Mucosa of descending colon (tissue), 3 donors: ENCODE measurements at places on chromosomes 7 and 10. TPM values are rescaled to one million over a fixed set of nuclear protein-coding genes. Genes with fewer than 3 reads are reported as not detected.

CREB5 gene
- total RNA-seq = 1.9 TPM

- peak; percentile 29 for DNase-seq
These were observed 222.0 kb downstream of the MAD1L1 start for GRCh38 chr7:2010551-2011265.

DNA sequence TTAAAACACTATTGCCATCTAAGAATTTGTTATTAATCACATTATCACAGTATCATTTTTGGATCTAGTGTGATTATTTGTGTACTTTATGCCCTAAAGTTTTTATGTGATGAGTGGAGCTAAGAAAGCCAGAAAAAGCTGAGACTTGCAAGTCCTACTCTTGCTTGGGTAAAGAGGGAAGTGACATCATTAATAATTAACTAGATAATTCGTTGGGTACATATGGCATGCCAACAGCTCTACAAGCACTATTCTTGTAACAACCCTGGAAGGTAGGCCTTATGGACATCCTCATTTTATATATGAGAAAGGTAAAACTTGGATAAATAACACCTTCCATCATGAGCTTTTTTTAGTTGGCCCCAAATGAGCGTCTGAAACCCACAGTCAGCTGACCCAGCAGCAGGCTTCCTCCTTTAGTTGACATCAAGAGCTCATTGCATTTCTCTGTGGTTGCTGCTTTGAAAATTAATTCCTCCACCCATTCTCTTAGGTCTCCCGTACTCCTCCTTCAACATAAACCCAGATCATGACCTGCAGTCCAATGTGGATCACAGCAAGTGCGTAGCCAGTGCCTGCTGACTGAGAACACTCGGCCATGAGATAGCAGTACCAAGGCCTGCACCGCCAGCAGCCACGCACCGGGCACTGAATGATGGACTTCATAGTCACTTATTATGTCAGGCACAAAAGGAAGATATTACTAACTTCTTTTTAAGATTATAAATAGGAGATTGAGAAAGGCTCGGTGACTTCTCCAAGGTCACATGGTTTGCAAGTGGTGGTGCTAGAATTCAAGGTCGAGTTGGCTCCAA is 292.0 kb upstream of the AOAH start:
- no peak for DNase-seq

SLC26A5 gene
- total RNA-seq = 0.38 TPM

DNA sequence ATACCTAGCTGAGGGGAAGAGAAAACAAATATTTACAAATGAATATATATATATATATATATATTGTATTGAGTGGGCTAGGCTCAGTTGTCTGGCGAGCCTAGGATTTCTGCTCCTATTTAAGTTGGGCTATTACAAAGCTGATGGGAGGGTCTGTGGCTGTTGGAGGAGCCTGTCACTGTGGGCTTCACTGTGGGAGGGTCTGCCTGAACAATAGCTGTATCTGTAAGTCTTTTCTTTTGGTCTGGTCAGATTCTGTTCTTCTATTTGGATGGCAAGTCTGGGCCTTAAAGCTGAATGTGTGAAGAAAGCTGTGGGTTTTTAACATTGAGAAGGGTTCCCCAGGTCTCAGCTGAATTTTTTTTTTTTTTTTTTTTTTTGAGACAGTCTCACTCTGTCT is 220.6 kb upstream of the LYZL1 start:
- DNase-seq = no peak

- no peak for DNase-seq
These were observed 184.0 kb downstream of the CCDC7 start for GRCh38 chr10:32629910-32630309.

DNA sequence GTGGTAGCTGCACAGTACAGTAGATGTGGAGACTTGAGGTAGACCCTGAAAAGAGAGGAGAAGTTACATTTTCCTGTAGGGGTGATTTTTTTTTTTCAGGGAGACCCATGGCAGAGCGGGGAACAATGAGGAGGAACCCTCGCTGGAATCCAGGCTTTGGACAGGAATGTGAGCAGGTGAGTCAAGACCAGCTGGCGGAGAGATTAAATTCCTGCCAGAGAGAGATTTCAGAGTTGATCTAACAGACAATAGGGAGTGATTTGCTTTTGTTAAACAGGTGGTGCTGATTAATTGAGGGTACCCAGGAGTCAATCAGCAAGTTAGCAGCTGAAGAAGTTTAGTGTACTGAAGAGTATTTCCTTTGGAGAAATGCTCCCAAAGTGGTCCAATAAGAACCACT is 41.6 kb upstream of the MINDY3 start:
- DNase-seq = no peak
